HT1080 (cell line): ENCODE measurements at places on chromosomes 6 and 20. TPM values are rescaled to one million over a fixed set of nuclear protein-coding genes. Genes with fewer than 3 reads are reported as not detected.

Gene DACT2
- not detected in 2 replicates for total RNA-seq

Gene TFAP2A
- 0.60 and 1.8 TPM in 2 replicates for total RNA-seq

Gene CD24
- 1.6 and 3.3 TPM in 2 replicates for total RNA-seq

Gene RPP40
- total RNA-seq, result 33.8 and 51.3 TPM in 2 replicates

Gene RNF217
- total RNA-seq, result 9.6 and 13.9 TPM in 2 replicates

Gene OSTM1
- 42.5 and 53.4 TPM in 2 replicates for total RNA-seq

Gene SLC17A1
- not detected in 2 replicates for total RNA-seq

Gene TREML2
- total RNA-seq, result not detected in 2 replicates

Gene AIF1
- not detected in 2 replicates for total RNA-seq

Gene DNMT3B
- total RNA-seq, result 3.1 and 3.9 TPM in 2 replicates

Gene VPS16
- total RNA-seq, result 32.6 TPM in 2 replicates

Gene DLK2
- total RNA-seq, result 3.8 and 4.2 TPM in 2 replicates

Gene PHACTR3
- not detected in 2 replicates for total RNA-seq

Gene ARMC2
- total RNA-seq, result 0.17 and 1.3 TPM in 2 replicates

Gene CD2AP
- 20.4 and 23.3 TPM in 2 replicates for total RNA-seq

Gene SYNE1
- total RNA-seq, result 15.6 and 20.8 TPM in 2 replicates

Gene OR2B6
- not detected in 2 replicates for total RNA-seq

Gene CLIC5
- total RNA-seq, result not detected in 2 replicates

Gene LGSN
- not detected in 2 replicates for total RNA-seq

Gene TRIM10
- not detected in 2 replicates for total RNA-seq

Gene GPR31
- not detected in 2 replicates for total RNA-seq

Gene GRM1
- total RNA-seq, result 0.03 TPM in 1 of 2 replicates, not detected in the other

Gene SLC35F1
- 0.05 and 0.07 TPM in 2 replicates for total RNA-seq

Gene SOBP
- total RNA-seq, result 1.9 and 4.3 TPM in 2 replicates

Gene PCMTD2
- 11.7 and 19.5 TPM in 2 replicates for total RNA-seq

Gene MRPS18A
- total RNA-seq, result 102 and 120 TPM in 2 replicates

Gene OPRM1
- not detected in 2 replicates for total RNA-seq

Gene RAMACL
- 0.07 and 0.19 TPM in 2 replicates for total RNA-seq

Gene TAGAP
- not detected in 2 replicates for total RNA-seq

Gene IL17F
- not detected in 2 replicates for total RNA-seq

Gene ZNF512B
- total RNA-seq, result 16.4 and 18.7 TPM in 2 replicates

Gene CST5
- not detected in 2 replicates for total RNA-seq

Gene SEMG1
- not detected in 2 replicates for total RNA-seq

Gene CHD6
- 8.6 and 9.4 TPM in 2 replicates for total RNA-seq
